Coronary artery (tissue), 2 donors: ENCODE measurements at places on chromosomes 6 and 20.

- peak; percentile 84 for DNase-seq
Measured at GRCh38 chr6:17932330-17932852, 55.0 kb downstream of the KIF13A start.

GRCh38 chr20:23970049-23970448 is 18.5 kb downstream of the GGTLC1 start:
- no peak for DNase-seq

GRCh38 chr20:63758152-63758551 is 18.6 kb downstream of the SLC2A4RG start:
- DNase-seq: no peak

DNA sequence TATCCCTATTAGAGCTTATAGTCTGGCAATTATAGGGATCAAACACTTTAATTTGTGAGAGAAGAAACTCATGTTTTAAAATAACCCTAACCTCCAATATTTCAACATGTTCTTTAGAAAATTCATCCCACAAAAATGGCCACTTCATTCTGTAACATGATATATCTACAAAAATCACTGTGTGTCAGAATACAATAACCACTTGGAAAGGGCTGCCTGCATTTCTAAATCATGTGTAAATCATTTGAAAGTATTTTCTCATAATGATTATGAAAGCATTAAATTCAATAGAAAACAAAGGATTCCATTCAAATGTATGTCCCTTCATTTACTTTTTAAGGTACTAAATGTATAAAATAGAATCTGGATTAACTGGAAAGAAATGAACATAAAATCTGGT is 101.4 kb upstream of the NHSL1 start:
- no peak for DNase-seq

DNA sequence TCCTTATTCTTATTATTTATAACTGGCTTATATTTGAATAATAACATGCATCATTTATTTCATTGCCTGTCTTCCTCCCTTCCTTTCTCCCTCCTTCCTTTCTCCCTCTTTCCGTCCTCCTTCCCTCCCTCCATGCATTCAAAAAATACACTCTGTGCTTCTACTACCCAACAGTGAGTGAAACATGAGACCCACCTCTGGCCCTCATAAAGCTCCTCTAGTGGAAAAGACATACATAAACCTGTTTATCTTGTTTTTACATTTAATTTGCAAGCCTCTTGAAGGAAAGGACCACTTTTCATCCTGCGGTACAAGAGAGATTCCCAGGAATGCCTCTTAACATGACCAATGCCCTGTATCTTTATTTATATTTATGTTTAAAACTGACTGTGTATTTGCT is 21.8 kb upstream of the ISM1 start:
- DNase-seq: no peak

- DNase-seq: no peak
Measured at GRCh38 chr6:76790045-76790796, 673.1 kb downstream of the HTR1B start.

DNA sequence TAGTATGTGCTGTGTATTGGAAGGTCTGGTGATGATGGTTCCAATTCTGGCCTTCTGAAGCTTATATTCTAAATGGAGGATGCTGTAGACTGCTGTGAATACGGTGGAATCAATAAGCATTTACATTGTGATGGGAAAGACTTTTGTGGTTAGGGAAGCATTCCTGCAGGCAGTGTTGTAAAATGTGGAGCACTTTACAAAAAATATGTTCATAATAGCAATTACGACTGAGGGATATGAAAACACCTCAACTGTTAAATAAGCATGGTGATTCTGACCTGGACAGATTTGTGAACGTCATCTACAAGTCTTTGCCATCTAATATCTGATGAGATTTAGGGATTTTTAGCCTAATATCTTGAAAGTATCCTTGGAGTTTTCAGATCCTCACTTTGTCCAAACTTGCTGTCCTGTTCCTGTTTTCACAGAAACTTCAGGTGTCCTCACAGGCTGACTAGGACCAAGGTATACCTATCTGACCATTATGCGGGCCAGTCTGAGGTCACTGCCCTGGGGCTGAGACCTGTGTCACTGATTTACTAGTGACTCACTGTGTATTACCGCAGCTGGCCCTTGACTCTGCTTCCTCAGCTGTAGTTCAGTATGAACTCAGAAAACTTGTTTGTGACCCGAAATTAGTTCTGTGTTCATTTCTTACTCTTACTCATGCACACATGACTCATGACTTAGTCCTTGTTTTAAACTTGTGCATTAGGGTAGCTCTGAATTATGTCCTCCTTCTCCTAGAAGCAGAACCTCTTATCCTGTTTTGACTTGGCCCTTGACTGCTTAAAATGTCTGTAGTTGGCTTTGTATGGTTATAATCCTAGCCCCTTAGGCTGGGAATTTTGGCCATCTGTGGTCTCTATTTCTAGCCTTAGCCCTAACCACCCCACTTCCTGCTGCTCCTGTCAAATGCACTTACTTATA is 343.0 kb downstream of the CDKAL1 start:
- DNase-seq: peak; percentile 72

GRCh38 chr6:136284909-136285308 is 4.7 kb downstream of the BCLAF1 start:
- no peak for DNase-seq

GRCh38 chr6:45872827-45873365 is 142.8 kb downstream of the CLIC5 start:
- DNase-seq: no peak

DNA sequence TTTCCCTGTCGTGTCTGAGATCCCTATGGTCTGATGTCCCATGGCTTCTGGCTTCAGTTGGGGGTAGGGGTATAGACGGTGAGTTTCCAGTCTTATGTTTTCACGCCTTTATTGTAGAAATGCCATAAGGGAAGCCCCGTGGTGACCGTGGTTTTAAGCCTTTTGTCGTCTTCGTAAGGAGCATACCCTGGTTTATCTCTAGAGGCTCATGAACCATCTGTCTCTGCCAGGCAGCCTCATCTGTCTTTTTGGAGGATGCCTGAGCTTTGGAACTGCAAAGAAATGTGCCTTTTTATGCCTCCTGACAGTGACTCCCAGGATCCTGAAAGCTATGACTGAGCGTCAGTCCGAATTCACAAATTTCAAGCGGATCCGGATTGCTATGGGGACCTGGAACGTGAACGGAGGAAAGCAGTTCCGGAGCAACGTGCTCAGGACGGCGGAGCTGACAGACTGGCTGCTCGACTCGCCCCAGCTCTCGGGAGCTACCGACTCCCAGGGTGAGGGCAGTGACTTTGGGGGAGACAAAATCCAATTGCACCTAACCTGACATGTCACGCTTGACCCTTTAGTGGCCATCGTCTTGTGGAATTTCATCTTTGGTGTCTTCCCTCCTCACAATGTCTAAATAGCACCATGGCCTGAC is 84.6 kb downstream of the SYNJ2 start:
- DNase-seq: no peak

DNA sequence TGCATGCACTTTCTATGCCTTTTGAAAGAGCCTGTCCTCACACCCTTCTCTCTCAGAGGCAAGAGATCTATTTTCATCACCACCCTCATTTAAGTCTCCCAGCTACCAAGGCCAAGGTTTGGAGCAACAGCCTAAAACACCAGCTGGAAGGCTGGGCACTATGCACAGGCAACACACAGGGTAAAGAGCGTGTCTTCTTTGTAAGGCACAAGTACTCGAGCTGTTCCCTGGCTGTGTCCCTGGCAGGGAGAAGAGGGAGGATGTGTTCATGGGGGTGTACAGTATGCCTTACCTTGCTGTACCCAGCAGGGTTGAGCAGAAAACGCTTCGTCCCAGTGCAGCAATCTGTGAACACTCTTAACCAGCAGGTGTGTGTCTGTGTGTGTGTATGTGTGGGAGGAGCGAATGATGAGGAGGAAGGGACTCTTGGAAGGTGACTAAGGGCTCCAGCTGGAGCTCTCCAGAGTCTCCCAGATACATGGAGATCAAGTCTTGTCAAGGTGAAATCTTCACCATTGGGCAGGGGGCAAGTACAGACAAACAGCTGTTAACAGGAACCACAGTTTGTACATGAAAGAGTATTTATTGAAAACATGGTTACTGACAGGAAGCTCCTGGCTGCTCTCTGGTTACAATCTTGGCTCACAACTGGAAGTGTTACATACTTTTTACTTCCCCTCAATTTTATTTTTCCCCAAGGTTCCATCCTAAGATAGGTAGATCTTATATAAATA is 40.8 kb downstream of the ELMO2 start:
- DNase-seq: no peak
